ENCODE measurements at places on chromosomes 12 and 14.
A peak's percentile ranks its signal among the peaks of the same experiment; 100 is the strongest.

- DNase-seq, result peak; percentile 58
These were observed at the start of gene FKBP11 for GRCh38 chr12:48925304-48926011. TSS of gene FKBP11 (minus strand) at chr12:48925492. CDS start at chr12:48925428, 64 bp downstream.

- no peak for DNase-seq
These were observed 466.9 kb downstream of the FUT8 start for GRCh38 chr14:65879248-65880009.

- no peak for DNase-seq
These were observed 645.2 kb downstream of the VRK1 start for GRCh38 chr14:97442363-97442762.

DNA sequence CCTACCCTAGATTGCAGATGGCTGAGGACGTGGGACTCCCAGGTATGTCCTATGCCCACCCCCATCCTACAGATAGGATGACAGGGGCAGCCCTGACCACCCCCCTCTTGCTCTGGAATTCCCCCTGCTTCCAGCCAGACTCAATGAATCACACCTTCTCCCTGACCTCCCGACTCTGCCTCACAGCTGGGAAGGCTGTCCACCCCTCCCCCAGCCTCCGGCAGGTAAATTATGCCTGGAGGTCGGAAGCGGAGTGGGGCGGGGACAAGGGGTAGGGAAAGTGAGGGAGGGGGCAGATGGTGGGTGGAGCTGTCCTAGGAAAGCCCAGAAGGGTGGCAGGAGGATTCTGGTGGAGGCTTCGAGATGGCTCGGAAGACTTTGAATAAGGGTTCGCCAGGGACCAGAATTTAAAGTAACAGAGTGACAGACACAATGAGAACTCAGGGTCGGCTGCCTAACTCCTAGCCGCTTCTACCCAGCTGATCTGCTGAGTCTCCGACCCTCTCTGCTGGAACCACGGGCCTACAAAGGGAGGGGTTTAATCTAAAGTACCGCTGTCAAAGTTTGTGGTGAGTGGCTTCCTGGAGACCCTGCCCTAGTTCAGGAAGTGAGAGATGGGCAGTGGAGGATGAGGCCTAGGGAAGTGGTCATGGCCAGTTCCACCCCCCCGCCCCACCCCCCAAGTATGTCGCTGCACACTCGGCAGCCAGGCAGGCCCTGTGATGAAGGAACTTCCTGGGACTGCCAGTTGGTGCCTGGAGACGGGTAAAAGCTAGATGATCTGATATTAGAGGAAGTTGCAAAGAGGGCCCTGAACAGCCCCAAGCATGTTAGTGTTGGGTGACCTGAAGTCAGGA, 4.2 kb downstream of the PLEKHG3 start:
- DNase-seq, result no peak

DNA sequence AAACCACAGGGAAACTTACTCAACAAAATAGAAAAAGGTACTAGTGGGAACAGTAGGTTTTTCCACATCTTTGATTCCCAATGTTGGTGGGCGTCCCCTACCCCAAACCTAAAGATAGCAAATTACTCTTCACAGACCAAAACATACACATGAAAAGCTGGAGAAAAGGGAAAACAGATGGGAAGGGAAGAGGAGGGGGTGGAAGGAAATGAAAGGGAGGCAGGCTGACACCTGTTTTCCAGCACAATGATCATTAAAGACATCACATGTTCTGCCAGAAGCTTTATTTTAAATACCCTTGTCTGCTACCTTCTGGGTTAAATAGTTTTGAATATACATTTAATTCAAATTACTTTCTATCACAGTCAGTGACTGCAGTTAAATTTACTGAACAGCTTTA, 1617.9 kb upstream of the SEL1L start:
- DNase-seq, result no peak

GRCh38 chr12:57130941-57131340, 2.7 kb downstream of the LRP1 start:
- no peak for DNase-seq

DNA sequence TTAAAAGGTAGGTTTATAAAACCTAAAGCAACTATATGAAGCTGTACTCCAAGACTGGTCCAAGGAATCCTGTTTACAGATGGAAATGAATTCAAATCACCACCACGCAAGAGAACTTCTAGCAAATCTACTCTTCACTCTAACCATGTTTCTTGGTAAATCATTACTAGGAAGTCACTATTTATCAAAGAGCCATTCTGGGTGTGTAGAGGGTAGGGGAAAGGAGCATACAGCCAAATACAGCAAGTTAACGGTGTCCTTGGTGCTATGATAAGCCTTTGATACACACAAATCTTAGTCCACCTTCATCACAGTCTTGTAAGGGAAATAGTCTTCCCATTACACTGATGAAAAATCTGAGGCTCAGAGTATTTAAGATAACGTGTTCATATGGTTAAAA, 16.8 kb downstream of the NIN start:
- no peak for DNase-seq
